BE2C (cell line): ENCODE measurements at places on chromosomes 5 and 9.

- no peak for DNase-seq
Measured at GRCh38 chr5:64765804-64766504, 2.5 kb downstream of the SREK1IP1 start.

DNA sequence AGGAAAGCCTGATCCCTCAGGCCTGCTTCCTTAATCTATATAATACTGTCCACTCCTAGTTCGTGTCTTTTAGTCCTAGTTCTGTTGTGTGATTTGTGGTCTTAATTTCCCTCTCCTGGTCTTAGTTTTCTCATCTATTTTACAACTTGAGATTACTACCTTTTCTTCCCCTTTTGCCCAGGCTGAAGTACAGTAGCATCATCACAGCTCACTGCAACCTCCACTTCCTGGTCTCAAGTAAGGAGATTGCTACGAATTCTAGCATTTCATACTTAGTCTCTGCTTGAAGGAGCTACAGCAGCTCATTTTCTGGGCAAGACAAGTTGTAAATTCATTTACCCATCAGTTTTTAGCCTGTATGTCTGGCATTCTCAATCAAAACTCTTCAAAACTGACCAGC is 5.5 kb downstream of the TRIM32 start:
- no peak for DNase-seq

DNA sequence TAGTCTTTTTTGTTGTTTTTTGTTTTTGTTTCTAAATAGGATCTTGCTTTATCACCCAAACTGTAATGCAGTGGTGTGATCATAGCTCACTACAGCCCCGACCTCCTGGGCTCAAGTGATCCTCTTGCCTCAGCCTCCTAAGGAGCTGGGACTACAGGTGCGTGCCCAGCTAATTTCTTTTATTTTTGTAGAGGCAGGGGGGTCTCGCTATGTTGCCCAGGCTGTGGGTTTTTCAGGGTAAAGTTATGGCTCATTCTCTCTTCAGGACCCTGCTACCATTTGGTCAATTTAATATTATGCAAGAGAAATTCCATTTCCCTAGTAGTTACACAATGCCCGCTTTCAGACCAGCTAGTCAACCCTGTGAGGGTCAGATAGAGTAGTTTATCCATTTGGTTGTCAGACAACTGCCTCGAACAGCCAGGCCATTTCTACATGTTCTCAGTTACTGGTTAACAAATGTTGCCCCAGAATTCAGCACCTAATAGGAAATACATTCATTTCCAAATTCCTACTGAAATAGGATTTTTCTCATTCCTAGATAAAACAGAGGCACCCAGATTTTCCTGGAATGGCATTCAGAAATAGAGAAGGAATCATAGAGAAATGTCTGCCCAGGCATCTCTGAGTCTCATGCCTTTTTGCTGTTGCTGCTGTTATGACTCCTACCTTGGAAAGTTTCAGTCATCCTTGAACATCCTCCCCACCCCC is 6.4 kb upstream of the GLIS3 start:
- DNase-seq, result no peak

- no peak for DNase-seq
Measured at GRCh38 chr5:151023651-151024050, 3.3 kb downstream of the GPX3 start.

GRCh38 chr5:169913479-169913878 is 66.8 kb downstream of the INSYN2B start:
- DNase-seq, result no peak

DNA sequence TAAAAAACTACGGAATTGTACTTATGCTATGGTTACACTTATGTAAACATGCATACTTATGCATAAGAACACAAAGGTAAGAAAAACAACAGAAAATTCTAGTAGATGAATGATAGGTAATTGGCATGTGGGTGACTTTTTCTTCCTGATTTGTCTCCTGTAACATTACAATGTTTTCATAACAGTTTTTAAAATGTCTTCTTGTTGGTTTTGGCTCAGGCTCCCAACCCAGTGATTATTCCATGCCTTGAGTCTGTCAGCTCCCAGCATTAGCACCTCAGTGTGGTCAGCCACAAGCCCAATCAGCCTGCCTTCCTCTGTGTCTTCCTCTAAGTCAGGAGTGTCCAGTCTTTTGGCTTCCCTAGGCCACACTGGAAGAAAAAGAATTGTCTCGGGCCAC is 7.9 kb upstream of the FOXE1 start:
- DNase-seq, result no peak

DNA sequence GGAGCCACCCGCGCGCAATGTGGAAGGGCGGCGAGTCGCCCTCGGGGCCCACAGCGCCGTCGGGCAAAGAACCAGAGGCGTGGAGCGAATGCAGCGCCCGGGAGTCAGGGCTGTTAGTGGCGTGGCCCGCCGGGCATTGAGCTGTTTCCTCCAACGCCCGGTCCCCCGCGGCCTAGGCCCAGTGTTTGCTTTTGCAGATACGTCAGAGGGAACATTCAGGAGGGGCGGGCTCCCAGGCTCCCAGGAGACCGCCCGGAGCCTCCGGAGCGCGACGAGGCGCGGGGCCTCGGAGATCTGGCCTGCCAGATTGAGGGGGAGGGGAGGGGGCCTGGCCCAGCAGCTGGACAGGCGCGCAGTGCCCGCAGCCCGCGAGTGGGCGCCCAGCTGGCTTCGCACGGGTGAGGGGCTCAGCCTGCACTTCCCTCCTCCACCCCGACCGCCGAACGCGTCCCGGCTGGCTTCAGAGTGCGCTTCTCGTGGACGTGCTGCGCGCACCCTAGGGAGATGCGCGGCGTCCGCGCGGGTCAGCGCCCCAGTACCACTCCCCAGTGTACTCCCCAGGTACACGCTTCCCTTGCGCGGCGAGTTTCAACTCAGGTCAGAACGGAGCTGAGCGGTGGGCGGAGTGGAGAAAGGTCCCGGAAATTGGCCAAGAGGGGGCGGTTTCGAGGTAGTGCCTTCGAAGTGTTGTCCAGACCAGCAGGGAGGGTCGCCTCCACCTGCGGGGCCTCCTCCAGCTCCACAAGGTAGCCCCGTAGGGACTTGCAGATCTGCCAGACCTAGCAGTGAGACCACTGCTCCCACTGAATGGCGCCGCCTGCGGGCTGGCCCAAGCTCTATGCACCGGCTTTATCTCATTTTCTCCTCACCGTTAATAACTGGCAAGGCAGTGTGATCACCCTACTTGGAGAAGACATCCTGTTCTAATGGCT is 130.4 kb downstream of the TMEM174 start:
- DNase-seq, result peak; percentile 20

- no peak for DNase-seq
Measured at GRCh38 chr9:112752334-112753125, 2.0 kb downstream of the SNX30 start.

DNA sequence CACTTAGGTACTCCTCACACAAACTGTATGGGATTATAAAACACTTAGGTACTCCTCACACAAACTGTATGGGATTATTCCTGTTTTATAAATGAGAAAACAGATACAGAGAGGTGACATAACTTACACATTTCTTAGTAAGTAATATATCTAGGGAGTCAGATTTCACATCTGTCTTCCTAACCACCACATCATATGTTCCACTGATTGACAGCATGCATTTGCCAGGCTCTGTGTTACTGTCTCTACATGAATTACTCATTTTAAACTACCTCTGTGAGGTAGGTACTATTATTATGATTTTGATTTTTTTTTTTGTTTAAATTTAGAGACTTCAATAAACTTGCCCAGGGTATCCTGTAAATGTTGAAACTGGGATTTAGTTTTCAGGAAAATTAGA is 232.7 kb downstream of the CCDC171 start:
- DNase-seq, result no peak

DNA sequence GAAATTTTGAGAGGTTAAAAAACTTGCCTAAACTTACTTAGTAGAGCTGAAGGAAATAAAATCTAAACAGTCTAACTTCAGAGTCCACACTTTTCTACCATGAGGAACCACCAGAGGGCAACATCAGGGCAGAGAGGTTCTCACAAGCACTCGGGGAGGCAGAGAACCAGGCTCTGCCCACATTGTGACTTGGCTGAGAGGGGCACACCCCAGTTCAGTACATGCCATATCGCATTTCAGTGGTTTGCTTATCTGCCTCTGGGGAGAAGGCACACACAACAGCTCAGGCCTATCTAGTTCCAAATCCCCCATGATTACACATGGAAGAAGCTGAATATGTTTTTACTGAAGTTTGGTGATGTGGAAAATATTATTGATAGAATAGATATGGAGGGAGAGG is 49.2 kb downstream of the EQTN start:
- peak; percentile 48 for DNase-seq

DNA sequence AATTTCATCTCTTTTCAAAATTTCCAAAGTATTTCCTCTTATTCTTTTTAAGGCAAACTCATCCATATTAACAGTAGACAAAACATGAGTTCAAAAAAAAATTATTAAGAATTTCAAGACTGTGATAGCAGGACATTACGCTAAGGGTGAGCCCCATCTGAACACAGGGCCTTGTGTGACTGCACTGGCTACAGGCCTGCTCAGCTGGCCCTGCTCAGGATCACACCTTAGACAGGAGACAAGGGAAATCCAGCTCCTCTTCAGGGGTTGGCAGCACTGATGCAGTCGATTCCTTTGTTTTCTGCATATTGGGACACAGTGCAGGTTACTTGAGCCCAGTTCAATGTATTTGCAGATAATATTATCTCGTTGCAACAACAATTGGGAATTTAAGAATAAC is 444.7 kb downstream of the PLK2 start:
- DNase-seq, result no peak

- DNase-seq, result peak; percentile 63
Measured at GRCh38 chr9:93451849-93452709, 594 bp downstream of the FAM120A start.

- peak; percentile 73 for DNase-seq
Measured at GRCh38 chr5:173764332-173765028, 123.7 kb upstream of the CPEB4 start.

GRCh38 chr5:168171901-168172759 is 119.3 kb upstream of the WWC1 start:
- no peak for DNase-seq

DNA sequence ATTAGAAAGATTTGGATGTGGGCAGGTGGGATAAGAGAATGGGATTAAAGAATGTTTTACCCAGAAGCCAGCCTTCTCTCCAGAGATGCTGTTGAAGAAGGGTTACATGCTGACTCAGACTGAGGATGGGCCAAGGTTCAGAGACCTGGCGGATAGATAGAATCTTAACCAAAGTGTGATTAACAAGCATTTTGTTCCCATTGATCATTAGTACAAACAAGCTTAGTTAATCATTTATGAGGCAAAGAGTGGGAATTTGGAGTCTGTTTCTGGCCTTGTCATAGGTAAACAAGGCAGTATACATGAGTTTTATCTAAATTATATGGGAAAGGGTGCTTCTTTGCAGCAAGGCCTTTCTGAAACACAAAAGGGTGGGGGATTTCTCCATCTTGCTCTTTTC is 20.8 kb upstream of the DTWD2 start:
- no peak for DNase-seq
